ENCODE measurements at places on chromosomes 7 and 10. TPM values are rescaled to one million over a fixed set of nuclear protein-coding genes. Genes with fewer than 3 reads are reported as not detected.

DNA sequence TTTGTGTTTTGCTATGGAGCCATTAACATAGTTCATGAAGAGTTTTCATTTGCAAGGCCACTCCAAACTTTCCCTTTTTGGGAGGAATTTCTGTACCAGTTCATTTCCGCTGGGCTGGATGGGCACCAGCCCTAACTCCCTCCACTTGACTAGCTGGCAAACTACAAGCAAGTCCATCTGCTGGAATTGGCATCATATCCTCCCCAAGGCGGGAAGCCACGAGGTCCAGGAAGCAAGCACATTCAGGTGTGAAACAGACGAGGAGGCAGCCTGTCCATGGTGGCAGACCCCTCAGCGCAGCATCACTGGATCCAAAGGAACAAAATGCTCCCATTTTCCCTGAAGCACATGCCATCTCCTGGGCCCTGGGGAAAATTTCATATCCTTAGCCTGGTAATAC lies 125.8 kb downstream of the ABLIM1 start:
- DNase-seq: no peak

GRCh38 chr7:117044664-117045063 lies 91.4 kb downstream of the ST7 start:
- DNase-seq: no peak

- DNase-seq: no peak
Observed at GRCh38 chr10:49230004-49230403, 41.8 kb upstream of the TMEM273 start.

GRCh38 chr10:69759641-69760040 lies 42.1 kb upstream of the COL13A1 start:
- no peak for DNase-seq

GRCh38 chr10:78351809-78352208 lies 318.1 kb downstream of the RPS24 start:
- DNase-seq: no peak

DNA sequence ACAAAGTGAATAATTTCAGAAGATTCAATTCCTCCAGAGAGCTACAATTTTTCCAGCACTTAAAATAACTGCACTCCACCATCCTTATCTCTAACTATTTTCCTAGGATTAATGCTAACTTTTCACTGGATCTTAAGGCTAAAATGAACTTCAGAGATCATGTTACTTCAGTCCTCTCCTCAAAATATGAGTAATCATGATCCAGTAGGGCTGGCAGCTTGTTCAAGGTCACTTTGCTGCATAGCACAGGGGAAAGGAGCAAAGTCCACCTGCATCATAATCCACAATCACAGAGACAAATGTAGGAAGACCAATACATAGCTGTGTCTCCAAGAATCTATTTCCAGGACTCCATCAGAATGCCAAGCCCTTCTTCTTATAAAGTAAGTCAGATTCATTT lies 150.3 kb downstream of the LRRTM3 start:
- DNase-seq: no peak

- no peak for DNase-seq
Observed at GRCh38 chr7:91852263-91852741, 28.2 kb downstream of the MTERF1 start.

FGL2 gene
- polyA plus RNA-seq: 7.7 TPM

PIK3CG gene
- 2.7 TPM for polyA plus RNA-seq

All from left lung (tissue), 14 donors.